ENCODE measurements at places on chromosomes 2 and 18.

DNA sequence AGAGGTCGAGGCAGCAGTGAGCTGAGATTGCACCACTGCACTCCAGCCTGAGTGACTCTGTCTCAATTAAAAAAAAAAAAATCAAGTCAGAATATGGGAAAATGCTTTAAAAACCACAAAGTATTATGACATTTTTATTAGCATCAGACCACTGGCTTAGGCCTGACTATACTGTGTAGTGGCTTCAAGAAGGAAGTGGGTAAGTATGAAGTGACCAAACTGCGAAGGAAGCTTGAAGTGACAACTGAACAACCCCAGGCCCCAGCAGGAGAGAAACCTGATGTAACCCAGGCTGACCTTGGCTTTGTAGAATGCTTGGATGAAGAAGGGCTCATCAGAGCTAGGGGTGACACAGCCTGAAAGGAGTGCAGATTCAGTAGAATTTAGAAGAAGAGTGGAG is 21.4 kb upstream of the HAAO start:
- no peak for DNase-seq

DNA sequence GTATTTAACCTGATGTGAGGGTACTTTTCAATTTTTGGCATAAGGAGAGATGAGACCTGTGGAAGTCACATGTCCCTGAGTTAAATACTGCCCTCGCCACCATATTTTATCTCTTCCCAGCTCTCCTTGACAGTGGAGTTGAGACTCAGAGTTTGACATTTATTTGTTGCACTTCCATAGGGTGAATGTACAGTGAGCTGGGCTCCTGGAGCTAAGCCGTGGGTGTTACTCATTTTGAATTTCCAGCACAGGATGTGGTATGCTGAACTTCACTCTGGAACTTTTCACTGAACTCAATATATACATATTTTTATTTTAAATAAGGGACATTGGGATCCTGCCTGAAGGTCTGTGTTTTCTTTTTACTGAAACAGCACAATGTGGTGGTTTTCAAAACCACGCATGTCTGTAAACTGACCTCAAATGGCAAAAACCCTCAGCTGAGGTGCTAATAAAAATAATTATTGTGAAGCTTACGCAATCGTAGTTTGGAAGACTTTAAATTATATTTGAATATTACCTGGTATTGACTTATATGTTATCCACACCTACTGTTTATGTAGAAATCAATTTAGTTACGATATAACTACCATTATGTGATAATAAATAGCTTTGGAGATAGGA is 12.1 kb downstream of the RNF144A start:
- DNase-seq = no peak

DNA sequence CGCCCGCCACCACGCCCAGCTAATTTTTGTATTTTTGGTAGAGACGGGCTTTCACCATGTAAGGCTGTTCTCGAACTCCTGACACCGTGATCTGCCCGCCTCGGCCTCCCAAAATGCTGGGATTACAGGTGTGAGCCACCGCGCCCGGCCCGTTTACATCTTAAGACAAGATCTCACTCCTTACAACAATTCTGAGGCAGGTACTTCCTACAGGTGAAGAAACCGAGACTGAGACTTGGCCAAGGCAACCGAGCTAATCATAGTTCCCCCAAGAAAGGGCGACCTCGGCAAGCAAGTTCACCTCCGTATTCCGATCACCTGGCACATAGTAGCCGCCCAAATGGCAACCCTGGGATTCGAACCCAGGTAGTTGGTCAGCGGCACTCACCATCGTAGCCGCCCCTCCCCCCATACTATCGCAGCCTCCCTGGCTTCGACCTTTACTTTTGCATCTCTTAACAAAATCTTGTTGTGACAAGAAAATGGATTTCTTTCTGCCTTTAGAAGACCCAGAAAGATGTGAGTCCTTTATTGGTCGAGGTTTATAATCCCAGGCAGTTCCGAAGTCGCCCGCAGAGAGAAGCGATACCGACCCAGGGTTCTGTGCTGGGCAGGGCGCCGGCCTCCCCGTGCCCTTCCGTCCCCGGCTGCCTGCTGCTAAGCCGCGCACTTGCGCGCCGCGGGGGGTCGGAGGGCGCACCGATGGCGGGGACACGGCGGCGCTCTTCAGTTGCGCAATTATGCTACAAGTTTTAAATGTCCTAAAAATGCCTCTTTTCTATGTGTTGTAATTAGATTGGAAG is 1.1 kb upstream of the FZD5 start:
- DNase-seq = no peak

- DNase-seq = no peak
Measured at GRCh38 chr2:60485055-60485454, 68.4 kb downstream of the BCL11A start.

GRCh38 chr2:238551091-238551490 is 124.4 kb downstream of the ASB1 start:
- DNase-seq = no peak

GRCh38 chr18:79405781-79406575 is 10.2 kb downstream of the NFATC1 start:
- peak; percentile 74 for DNase-seq

DNA sequence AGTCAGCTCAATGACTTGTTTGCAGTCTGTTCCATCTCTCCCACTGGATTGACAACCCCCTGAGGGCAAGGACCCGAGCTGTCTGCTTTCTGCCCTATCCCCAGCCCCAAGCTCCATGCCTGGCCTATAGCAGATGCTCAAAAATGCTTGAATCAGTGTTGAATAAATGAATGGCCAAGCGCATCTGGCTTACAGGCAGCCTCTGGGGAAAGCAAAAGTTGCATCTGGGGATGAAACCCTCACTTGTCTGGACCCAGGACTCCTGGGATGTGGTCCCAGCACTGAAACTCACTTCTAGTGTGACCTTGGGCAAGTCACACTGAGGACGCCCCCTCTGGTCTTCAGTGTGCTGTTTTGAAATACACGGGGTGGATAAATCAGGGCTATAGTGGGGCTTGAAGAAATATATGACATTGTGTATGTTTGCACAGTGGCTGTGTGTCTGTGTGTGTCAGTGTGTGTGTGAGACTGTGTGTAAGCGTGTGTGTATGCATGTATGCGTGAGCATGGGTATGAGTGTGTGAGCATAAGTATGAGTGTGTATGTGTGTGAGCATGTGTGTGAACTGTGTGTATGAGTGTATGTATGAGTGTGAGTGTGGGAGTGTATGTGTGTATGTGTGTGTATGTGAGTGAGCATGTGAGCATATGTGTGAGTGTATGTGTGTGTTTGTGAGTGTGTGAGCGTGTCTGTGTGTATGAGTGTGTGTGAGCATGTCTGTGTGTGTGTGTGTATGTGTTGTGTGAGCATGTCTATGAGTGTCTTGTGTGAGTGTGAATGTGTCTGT is 27.8 kb upstream of the TNS1 start:
- no peak for DNase-seq

All from stimulated activated CD8-positive, alpha-beta memory T cell treated with anti-CD3 and anti-CD28 coated beads, Interleukin-2, amount 100 ng/mL, for 1 hour (primary cell).